Stimulated activated CD8-positive, alpha-beta memory T cell treated with anti-CD3 and anti-CD28 coated beads, Interleukin-2, amount 100 ng/mL, for 1 hour (primary cell): ENCODE measurements at places on chromosomes 12 and 14.

DNA sequence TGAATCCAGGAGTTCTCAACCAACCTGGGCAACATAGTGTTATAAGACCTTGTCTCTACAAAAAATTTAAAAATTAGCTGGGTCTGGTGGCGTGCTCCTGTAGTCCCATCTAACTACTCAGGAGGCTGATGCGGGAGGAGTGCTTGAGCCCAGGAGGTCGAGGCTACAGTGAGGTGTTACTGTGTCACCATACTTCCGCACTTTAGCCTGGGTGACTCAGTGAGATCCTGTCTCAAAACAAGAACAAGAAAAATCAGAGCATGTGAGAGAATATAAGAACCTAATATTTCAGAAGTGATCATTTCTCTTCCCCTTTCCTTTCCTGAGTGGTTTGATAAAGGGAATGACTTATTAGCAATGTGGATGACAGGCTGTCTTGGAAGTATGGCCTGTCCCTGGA lies 9.5 kb downstream of the TRAF3 start:
- DNase-seq: no peak

DNA sequence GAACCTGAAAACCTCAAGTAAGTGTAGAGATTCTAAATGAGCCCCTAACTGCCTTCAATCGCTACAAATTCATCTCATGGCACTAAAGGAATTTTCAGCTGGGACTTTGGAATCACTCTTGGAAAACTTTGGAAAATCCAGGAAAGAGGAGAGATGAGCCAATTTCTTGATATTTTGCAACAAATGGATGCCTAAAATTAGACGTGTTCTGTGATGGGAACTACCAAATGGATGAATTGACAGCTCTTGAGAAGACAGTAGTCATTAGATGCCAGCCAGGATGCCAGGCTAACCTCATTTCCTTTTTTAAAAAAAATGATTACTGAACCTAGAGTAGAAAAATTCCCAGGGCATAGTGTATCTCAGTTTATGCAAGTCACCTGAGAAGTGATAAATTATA lies 78.3 kb downstream of the NPAS3 start:
- no peak for DNase-seq

DNA sequence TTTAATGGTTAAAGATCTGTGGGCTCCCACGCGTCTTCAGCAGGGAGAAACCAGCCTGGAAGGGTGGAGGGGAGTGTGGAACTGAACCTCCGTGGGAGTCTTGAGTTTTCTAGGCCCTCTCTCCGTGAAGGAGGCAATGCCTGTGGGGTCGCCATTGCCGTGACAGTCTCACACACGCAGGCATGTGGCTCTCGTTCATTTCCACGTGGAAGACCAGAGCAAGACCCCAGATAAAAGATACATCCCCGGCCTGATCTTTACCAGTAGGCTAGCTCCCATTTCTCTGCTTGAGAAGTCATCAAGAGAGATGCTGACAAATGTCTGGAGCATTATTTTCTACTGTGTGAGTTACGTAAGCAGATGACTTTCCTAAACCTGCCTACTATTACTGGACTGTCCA lies 491.7 kb upstream of the LMO3 start:
- DNase-seq: no peak

DNA sequence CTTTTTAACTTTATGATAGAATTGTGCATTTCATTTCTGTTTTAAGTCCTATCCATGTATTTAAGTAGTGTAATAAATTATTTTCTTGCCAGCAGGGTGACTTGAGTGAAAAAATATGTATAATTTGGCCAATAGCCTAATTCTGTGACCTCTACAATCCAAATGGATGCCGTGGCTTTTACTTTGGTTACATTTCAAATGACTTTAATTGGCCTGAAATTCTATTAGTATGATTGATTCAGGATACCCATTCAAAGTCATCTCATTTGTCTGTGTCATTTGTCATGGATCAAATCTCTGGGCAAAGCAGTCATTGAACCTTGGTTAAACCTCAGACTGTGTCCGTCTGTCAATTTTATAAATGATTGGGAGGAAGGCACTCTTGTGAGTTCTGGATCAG lies 29.6 kb downstream of the CRADD start:
- no peak for DNase-seq
